Ovary (tissue), 10 donors: ENCODE measurements at places on chromosomes 2 and 18.

- no peak for DNase-seq
Measured at GRCh38 chr2:54310311-54310710, 54.3 kb upstream of the TSPYL6 start.

DNA sequence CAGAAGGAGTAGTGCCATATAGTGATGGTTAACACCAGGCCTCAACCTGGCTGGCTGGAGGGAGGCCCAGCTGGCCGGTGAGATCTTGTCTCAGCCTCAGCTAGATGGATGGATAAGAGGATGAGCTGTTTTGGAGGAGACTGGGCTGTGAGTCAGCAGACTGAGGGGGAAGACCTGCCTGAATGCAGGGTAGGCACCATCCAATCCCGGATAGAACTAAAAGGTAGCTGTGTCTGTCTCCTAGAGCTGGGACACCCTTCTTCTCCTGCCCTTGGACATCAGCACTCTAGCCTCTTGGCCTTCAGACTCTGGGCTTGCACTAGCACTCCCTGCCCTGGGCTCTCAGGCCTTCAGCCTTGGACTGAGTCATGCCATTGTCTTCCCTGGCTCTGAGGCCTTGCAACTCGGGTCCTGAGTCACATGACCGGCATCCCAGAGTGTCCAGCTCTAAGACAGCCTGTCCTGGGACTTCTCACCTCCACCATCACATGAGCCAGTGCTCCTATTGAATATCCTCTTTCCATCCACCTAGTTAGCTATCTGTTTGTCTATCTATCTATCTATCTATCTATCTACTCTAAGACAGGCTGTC is 131.3 kb downstream of the TPO start:
- DNase-seq = no peak

DNA sequence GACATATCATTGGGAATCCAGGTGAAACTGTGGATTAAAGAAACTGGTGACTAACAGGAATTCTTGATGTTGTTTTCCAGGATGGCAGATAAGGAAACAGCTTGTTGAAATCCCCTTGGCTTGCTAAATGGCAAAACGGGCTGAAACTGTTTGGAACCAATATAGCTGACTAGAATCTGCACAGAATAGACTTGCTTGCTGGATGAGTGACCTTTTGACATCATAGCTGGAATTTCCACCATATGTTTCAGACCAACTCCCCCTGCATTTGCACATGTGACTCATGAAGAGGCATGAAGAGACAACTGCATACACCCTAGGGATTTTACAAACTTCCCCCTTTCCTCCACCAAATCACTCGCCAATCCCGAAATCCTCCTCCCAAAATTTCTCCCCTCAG is 87.7 kb upstream of the LYPD1 start:
- no peak for DNase-seq

- no peak for DNase-seq
Measured at GRCh38 chr2:69797836-69798289, 31.6 kb upstream of the GMCL1 start.
